PC-9 (cell line): ENCODE measurements at places on chromosomes 3 and 15. TPM values are rescaled to one million over a fixed set of nuclear protein-coding genes. Genes with fewer than 3 reads are reported as not detected.

The CLSTN2 gene
- total RNA-seq, result not detected in 2 replicates

The GPR156 gene
- total RNA-seq, result 2.8 and 3.0 TPM in 2 replicates

The STX19 gene
- 3.4 and 5.5 TPM in 2 replicates for total RNA-seq

The TF gene
- total RNA-seq, result 0.18 and 0.24 TPM in 2 replicates

The ABI3BP gene
- total RNA-seq, result 3.4 and 4.2 TPM in 2 replicates

The EPHB3 gene
- 12.0 and 15.7 TPM in 2 replicates for total RNA-seq

The SCG3 gene
- total RNA-seq, result not detected in 2 replicates

The MOBP gene
- total RNA-seq, result not detected in 2 replicates

The NANOGP8 gene
- total RNA-seq, result not detected in 2 replicates

The CCR1 gene
- 0.28 TPM in 1 of 2 replicates, not detected in the other for total RNA-seq

The LRRC34 gene
- total RNA-seq, result 9.6 and 10.3 TPM in 2 replicates

The SERINC4 gene
- total RNA-seq, result 0.46 TPM in 1 of 2 replicates, not detected in the other

The APPL1 gene
- 24.2 and 34.1 TPM in 2 replicates for total RNA-seq

DNA sequence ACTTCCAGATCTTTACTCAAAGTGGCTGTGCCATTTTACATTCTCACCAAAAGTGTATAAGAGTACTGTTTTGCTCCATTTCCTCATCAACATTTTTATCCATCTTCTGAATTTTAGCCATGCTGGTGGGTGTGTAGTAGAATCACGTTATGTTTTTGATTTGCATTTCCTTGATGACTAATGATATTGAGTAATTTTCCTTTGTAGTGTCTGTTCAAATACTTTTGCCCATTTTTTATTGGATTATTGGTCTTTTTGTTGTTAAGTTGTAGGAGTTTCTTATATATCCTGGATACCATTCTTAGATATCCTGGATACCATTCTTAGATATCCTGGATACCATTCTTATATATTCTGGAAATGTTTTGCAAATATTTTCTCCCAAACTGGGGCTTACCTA, 344.9 kb downstream of the LRRC3B start:
- DNase-seq, result no peak

GRCh38 chr3:172607305-172608121, 84.3 kb upstream of the TNFSF10 start:
- no peak for DNase-seq

DNA sequence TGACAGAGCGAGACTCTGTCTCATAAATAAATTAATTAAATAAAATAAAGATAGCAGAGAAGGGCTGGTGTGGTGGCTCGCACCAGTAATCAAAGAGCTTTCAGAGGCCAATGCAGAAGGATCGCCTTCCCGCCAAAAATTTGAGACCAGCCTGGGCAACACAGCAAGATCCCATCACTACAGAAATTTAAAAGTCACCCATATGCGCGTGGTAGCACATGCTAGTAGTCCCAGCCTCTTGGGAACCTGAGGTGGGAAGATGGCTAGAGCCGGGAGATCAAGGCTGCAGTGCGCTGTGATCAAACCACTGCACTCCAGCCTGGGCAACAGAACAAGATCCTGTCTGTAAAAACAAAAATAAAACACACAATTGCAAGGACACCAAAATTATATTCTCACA, 9.6 kb downstream of the SMARCC1 start:
- no peak for DNase-seq

GRCh38 chr3:174276826-174277225, 582.3 kb upstream of the NAALADL2 start:
- DNase-seq, result no peak

DNA sequence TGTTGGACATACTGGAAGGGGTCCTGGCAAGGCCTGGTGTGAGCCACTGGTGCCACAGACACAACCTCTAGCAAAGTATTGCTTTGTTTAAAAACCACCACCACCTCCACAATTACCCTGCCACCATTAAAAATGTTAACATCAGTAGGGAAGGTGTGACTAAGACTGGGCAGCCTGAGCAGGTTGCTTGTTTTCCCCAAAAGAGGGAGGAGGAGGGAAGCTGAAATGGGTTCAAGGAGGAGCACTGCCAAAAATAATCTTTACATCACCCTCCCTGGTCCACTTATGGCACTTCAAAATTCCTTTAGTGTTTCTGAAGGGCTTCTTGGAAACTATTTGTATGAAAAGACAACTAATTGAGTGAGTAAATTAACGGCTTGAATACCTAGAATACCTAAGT, 99.8 kb upstream of the FGF7 start:
- DNase-seq, result no peak

GRCh38 chr3:17707813-17708543, 34.5 kb downstream of the TBC1D5 start:
- no peak for DNase-seq

GRCh38 chr3:42906070-42906847, at the start of gene ZNF662:
ZNF662 (plus strand) TSS chr3:42906142; CDS start chr3:42908115, 1,973 bp downstream.
- peak; percentile 53 for DNase-seq

DNA sequence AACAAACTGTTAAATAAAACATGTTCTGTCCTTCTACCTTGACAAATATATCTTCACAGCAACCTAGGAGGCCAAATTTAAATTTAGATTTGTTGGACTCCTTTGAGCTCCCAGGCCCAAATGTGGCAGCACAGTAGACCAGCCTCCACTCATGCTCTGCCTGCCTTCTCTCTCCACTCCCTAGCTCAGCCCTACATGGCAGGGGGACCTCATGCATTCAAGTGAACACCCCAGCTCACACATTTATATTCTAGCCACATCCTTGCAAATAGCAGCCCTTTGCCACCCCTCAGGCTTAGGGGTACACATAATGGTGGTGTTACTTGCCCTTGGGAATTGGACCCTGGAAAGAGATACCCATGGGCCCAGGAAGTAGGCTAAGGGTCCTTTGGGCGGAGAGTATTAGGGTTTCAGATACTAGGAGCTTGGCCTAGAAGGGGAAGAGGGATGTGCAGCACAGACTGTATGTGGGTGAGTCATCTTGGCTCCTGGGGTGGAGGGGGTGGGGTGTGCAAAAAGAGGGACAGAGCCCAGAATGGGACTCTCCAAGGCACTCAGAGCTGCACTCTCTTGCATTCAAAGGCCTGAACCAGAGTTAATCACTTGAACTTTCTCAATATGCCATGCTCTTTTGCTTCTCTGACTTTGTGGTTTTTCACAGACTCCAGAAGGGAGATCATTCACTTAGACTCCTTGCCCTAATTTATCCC, 268.4 kb upstream of the ROPN1 start:
- DNase-seq, result no peak

DNA sequence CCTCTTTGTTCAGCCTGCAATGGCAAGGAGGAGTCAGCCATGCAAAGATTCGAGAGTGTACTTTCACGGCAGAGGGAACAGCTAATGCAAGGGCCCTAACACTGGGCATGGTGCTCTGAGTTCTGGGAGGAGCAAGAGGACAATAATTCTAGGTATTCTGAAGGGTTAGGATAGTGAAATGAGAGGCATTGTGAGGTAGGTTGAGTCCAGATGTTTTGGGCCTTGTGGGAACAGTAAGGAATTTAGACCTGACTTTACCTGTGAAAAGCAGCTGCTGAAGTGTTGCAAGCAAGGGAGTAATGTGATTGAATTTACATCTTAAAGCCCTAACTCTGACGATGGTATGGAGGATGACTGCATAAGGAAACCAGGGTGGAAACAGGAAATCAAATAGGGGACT, 211.6 kb downstream of the CNTN3 start:
- DNase-seq, result no peak

DNA sequence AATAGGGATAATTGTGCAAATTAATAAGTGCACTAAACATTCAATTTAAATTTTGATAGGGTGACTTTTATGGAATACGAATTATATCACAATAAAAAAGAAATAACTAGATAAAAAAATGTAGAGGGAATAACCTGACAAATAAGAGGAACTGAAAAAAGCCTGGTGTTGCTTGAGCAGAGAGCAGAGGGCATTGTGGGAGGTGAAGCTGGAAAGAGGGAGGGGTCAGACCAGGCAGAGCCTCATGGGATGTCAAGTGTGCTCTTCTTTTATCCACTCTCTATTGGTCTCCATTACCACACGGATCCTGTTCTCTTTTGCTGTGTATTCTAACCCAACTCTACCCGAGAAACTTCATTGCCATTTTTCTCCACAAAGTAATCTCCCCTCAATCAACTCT, 264.0 kb upstream of the CRBN start:
- no peak for DNase-seq

DNA sequence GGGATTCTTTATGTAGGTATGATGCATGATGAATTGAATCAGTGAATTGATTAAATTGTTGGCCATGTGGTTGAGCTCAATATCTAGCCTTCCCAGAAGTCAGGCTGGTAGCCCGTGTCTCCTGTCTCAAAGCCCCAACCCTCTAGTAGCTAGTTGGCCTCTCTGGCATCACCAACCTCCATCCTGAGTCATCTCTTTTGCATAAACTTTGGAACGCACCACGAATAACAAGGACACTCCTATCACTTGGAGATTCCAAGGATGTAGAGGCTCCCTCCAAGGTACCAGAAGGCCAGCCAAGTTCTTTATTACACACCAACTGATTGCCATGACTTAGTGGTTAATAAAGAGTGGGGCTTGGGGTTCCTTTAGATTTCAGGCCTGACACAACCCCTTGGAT, 148.4 kb downstream of the APBA2 start:
- DNase-seq, result no peak

- DNase-seq, result no peak
Measured at GRCh38 chr15:85289677-85290365, 90.6 kb upstream of the AKAP13 start.

- DNase-seq, result no peak
Measured at GRCh38 chr3:153666991-153667740, 454.0 kb upstream of the ARHGEF26 start.

DNA sequence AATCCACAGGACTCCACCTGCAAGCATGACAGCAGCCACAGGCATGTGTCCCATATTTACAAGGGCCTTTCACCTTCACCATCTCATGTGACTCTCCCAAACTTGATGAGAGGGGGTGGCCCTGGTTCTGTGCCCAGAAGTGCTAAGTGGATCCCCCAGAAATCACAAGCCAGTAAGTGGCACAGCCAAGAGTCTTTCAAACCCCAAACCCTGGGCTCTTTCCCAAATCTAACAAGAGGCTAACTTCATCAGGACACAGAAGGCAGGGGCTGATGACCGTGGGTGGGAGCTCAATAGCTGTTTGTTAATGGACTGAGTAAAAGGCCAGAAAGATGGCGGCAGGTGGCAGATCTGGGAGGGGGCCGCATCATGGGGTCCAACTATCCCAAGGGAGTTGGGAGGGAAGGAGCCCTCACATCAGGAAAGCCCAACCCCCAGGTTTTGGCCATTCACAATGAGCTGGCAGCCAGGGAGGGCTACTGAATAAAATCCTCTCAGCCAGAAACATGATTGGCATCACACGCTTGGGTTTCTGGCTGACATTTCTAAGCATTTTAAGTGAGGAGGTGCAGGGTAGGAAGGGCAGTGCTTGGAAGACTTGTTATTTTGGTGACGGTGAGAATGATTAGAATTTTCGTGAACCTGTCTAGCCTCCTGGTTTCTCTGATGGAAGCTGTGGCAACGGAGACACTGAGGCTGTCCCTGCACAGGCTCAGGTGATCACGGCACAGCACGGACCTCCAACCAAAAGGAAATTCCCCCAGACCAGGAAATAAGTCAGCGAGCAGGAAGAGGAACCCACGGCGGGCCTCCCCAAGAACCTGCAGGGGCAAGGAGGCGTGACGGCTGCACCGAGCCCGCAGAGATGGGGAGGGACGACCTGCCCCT, 109.3 kb downstream of the OXNAD1 start:
- DNase-seq, result no peak

DNA sequence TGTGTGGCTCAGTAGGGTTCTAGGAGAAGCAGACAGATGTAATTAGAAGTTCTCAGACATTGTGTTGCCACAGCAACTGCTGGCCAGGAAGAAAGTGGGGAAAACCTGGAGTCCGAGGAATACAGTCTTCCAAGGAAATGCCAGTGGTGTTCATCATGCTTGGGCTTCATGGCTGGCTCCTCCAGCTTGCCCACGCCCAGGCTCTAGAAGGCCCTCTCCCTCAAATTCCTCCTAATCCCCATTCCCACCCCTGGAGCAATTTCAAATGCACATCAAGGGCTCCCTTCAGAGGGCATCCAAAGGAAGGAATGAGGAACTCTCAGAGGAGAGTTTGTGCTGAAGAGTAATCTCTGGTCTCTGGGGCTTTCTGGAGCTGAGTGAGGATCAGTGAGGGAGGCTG, 21.9 kb downstream of the FSTL1 start:
- no peak for DNase-seq

DNA sequence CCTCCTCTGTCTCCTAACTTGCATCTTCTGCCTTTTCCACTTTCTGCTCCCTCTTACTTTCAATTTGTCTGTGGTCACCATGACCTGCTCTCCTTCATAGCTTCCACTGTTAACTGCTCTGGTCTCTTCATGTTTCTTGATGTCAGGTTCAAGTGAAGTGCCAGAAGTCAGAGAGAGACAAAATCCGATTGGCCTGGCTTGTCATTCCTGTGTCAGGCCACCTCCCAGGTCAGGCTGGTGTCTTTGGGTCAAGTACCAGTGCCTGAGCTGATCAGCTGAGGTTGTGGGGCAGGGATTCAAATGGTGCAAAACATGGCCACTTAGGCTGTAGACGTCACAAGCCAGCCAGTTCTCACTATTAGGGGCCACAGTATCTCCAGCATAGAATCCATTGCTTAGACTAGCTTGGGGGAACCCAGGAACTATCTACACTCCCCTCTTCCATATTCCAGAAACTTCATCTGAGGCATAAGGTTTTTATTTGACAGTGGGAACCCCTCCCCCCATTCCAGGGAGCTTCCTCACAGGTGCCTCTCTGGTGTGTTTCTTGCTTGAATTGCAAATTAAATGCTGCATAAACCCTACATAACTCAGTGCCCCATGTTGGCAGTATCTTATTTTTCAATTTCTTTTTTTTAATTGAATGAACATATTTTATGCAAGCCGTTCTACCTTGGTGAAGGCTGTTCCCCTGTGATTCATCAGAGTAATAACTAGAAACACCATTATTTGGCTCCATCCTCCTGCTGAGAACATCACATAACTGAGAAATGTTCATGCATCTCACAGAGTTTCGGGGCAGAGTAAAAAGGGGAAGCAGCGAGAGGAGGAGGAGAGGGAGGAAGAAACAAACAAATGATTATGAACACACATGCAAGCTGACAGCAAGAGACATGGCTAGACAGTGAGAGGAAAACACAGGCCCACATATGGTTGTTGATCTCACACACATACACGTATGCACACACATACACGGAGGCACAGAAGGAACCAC, 175.8 kb downstream of the TLE3 start:
- DNase-seq, result no peak

DNA sequence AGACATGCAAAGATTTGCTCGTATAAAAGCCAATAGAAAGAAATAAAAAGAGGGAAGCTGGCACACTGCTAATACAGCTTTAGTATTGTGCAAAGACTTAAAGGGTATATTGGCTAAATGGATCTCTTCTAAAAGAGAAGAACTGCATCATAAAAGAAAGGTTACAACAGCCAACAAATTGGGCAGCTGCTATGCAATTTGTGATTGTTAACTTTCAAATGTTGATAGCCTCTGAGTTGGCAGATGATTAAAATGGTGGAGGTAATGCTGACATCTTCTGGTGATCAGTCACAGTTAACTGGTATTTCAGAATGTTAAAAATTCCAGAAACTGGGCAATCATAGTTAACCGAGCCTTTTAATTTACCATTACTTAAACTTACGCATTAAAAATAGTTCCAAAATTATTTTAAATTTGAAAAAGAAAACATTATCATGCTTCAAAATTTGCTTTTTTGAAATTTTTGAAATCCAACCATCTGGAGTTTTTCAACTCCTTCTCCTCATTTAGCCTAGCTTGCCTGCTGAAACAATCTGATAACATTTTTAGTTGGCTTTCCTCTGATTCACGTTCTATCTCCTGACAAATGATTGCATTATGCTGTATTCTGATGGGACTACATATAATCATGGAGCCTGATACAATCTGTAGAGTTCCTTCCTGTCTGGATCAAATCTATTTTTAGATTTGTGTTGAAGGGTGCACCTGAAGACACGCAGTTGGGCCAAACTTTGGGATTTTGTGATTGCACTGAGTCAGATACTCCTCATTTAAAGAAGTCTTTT, 144.0 kb upstream of the PDZRN3 start:
- DNase-seq, result no peak
